GDM1 (cell line): ENCODE measurements at places on chromosomes 3 and 15.

DNA sequence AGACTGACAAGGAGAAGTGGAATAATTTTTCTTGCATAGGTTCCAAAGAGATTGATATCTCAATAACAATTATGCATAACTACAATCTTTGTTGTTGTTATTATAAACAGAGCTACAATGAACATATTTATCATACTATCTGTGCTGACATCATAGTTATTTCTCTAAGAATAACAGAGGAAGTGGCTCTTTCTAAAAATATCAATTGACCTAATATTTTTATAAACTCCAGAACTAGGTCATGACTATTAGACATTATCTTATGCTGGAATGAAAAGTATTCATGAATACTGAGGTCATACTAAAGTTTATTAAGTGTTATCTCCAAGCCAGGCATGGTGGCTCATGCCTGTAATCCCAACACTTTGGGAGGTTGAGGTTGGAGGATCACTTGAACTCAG is 114.1 kb downstream of the DCLK3 start:
- no peak for DNase-seq

DNA sequence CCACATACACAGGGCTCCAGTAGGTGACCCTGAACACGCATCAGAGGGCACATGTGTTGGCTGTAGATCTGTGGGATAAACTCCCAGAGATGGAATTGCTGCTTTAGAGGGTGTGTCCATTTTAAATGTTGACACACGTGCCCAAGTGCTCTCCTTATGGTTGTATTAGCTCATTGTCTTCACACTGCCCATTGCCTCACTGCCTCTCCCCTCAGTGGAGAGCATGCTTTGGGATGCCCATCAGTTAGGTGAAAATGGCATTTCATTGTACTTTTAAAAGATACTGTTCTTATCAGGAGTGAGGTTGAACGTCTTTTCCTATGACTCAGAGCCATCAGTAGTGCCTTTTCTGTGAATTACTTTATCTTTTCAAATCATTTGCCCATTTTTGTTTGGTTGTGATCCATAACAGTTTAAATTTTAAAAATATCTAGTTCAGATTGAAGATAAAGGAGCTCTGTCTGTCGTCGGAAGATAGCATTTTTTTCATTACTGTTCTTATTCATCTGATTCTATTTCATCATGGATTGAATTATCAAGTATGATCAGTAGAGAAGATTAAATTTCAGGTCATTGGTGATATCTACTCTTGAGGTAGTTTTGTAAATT is 120.7 kb downstream of the CHDH start:
- DNase-seq, result no peak

DNA sequence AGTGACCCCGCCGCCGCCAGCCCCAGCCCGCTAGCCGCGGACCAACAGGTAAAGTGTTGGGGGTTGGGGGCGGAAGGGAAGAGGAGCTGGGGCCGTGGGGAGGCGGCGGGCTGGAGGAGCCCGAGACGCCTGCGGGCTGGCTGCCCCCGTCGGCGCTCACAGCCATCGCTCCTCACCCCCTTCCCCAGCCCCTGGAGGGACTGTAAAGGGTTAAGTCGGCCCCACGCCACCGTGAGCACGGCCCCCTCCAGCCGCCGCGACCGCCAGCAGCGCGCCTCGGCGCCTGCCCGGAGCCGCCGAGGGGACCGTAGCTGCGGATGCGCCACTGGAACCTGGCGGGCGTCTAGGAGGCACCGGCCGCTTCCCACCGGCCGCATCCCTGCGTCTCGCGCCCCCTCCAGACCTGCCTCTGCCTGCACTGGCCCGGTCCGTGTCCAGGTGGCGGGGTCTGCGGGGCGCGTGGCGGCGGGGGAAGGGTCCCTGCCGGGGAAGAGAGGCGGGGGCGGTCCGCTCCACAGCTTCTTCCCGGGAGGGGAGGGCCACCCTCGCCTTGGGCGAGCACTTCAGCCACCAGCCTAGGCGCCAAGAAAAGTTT is 522 bp downstream of the MED12L start:
- DNase-seq, result peak; percentile 25

DNA sequence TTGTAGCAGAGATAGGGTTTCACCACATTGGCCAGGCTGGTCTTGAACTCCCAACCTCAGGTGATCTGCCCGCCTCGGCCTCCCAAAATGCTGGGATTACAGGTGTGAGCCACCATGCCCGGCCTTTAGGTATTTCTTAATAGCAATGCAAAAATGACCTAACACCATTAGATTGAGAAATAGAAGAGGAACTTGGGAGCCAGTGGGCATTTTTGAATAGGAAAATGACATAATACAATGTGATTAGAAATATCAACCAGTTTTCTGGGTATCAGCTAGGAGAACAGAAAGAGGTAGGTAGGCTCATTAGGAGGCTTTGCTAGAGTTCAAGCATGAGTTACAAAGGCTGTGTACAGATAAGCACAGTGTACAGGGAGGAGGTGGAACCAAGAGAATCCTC is 101.8 kb upstream of the TBC1D5 start:
- no peak for DNase-seq

- no peak for DNase-seq
These were observed 3.1 kb upstream of the LARP6 start for GRCh38 chr15:70856884-70857561.

DNA sequence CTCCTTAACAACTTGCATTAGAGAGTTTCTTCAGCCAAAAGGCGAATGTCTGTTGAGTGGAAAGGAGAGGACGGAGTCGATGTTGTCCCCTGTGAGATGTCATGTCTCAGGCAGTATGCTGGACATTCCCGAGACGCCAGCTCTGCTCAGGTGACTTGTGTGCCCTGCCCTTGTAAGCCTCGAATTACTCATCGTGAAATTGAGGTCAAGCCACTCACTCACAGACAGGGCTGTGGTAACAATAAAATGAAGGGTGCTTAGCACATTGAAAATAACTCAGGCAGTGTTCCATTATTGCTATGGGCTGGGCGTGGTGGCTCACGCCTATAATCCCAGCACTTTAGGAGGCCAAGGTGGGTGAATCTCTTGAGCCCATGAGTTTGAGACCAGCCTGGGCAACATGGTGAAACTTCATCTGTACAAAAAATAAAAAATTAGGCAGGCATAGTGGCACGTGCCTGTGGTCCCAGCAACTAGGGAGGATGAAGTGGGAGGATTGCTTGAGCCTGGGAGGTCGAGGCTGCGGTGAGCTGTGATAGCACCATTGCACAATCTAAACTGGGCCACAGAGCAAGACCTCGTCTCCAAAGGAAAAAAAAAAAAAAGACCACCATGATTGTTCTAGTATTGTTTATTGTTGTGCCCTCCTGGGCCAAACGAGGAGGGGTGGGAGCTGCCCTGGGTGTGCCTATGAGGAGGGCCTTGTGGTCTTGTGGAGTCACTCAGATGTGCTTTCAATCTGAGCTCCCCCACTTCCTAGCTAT is 214.4 kb downstream of the THSD4 start:
- DNase-seq, result no peak

- DNase-seq, result no peak
These were observed 614 bp upstream of the MINDY2 start for GRCh38 chr15:58770519-58770856.

- no peak for DNase-seq
These were observed 7.9 kb upstream of the BCL2L10 start for GRCh38 chr15:52120488-52120887.

DNA sequence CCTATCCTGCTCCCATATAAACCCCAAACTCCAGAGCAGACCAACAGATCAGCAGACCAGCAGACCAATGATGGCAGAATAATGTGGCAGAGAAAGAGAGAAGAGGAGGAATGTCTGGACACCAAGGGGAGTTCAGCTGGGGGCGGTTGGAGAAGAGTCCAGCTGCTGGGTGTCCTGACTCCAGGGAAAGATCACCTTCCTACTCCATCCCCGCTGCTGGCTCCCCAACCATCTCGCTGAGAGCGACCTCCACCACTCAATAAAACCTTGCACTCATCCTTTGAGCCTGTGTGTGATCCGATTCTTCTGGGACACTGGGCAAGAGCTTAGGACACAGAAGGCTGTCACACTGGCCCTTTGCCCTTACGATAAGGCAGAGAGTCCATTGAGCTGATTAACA is 12.8 kb upstream of the PLAAT1 start:
- DNase-seq, result no peak

DNA sequence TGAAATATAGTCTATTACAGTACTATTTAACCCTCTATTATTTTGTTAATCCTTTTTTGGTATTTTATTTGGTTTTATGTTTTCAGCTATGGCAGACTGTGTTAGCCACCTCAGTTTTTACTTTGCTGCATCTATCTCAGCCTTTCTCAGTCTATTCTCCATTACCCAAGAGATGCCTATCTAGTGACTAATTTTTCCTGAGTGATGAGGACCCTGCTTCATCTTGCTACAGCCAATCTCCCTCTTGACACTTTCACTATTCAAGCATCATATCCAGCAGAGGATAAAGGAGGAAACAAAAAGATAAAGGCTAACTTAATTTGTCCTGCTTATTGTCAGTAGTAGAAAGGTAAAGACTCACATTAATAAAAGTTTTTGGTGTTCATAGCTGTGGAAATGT is 141.8 kb upstream of the NECTIN3 start:
- DNase-seq, result no peak

- DNase-seq, result no peak
These were observed 399.4 kb upstream of the ATP11B start for GRCh38 chr3:182393830-182394367.

DNA sequence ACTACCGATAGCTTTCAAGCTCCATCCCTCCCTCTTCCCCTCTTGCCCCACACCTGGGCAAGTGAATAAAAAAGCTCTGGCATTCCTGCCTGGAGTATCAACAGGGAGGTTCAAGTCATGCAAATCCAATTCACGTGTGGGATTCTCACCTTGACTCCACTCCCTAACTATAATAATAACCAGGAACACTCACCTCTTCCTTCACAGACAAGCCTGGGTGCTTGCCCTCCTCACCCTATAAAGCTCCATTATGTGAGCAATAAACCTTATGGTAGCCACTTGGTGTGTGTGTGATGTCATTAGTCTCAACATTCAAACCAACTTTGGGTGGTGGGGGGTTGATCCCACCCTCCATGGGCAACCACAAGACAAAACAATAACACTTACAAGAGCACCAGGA is 16.6 kb downstream of the CHDH start:
- no peak for DNase-seq

DNA sequence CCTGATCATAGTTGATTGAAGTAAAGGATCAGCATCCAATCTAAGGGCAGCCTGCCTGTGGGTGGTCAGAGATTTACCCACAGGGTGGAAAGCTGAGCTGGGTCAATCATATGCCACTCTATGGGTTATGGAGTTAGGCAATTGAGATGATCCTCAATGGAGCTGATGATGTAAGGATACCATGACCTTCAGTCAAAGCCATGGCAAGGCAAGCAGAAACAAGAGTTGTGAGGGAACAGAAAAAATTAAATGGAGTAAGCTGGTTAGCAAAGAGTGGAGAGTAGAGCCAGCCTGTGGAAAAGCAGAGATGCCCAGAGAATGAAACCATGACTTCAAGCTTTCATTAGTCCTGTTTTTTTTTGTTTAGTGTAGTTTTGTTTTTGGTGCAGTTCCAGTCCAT is 5.7 kb upstream of the IQGAP1 start:
- no peak for DNase-seq

- no peak for DNase-seq
These were observed 44.6 kb downstream of the NR2C2 start for GRCh38 chr3:14991818-14992612.

DNA sequence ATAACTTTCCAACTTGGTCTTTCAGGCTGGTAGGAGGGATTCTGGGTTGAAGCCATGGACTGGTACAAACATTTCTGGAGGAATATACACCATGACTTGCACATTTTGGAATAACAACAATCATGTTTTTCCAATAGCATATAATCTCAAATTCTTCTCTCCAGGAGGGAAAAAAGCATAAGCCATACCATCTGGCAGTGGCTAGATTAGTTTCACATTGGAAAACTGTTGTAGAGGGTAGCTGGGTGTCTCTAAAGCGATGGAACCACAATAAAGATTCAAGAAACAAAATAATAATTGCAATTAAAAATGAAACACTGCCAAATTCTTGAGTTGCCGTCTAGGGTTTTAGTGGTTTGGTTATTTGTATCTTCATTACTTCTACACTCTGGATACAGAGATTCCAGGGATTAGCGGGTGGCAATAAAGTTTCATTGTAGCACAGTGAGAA is 278.5 kb upstream of the RASGRP1 start:
- no peak for DNase-seq

DNA sequence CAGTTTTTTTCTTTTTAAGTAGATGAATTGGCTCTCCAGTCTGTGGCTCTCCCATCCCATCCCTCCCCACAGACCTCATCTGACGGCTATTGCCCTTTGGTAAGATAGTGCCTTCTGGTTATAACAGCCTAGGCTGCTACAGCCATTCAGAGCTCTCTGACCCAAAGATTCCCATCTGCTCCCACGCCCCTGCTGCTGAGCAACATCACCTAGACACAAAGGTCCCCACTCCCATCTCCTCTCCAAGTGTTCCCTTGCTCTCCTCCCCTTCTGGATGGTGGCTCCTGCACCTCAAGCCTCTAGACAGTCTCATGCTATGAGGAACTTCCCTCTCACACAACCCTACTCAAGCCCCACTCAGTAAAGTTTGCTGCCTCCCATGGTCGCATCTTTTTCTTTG is 23.7 kb downstream of the FBXW12 start:
- no peak for DNase-seq

DNA sequence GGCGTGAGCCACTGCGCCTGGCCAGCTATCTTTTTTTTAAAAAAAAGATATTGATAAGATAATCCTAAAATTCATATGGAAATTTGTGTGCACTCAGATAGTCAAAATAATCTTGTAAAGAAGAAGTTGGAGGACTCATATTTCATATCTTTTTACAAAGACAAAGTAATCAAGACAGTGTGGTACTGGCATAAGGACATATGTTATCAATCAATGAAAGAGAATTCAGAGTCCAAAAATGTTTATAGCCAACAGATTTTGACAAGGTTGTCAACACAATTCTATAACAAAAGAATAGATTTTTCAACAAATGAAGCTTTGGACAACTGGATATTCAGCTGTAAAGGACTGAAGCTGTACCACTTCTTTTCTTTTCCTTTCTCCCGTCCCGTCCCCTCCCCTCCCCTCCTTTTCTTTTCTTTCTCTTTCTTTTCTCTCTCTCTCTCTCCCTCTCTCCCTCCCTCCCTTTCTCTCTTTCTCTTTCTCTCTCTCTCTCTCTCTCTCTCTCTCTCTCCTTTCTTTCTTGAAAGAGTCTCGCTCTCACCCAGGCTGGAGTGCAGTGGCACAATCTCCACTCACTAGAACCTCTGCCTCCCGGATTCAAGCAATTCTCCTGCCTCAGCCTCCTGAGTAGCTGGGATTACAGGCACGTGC is 126.8 kb downstream of the GSK3B start:
- DNase-seq, result no peak

DNA sequence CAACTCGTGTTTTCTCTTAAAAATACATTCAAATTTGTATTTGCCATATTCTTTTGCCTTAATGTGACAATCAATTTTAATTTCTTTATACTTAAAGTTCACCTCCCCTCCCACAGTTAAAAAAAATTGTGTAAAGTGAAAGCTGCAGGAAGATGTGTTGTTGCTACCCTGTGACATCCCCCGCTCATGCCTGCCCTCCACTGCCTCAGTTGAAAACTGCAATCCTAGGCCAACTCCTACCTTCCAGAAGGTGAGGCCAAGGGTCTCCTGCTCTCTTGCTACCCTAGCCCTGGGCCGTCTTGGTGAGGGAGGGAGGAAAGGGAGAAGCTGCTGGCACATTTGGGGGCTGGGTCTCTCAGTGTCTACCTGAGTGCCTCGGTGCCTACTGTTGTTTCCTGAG is 57.0 kb upstream of the CMTM7 start:
- DNase-seq, result no peak
